ENCODE measurements at places on chromosomes 6 and 20. TPM values are rescaled to one million over a fixed set of nuclear protein-coding genes. Genes with fewer than 3 reads are reported as not detected.

The MROH8 gene
- not detected for total RNA-seq

The NRN1 gene
- total RNA-seq: 44.1 TPM

The MANEA gene
- total RNA-seq: 9.8 TPM

The OR2H2 gene
- total RNA-seq: not detected

The NR2E1 gene
- not detected for total RNA-seq

- no peak for DNase-seq
Measured at GRCh38 chr6:43376551-43376981, 7.1 kb upstream of the ZNF318 start.

GRCh38 chr20:49284818-49285217, 7.0 kb upstream of the ZNFX1 start:
- no peak for DNase-seq

DNA sequence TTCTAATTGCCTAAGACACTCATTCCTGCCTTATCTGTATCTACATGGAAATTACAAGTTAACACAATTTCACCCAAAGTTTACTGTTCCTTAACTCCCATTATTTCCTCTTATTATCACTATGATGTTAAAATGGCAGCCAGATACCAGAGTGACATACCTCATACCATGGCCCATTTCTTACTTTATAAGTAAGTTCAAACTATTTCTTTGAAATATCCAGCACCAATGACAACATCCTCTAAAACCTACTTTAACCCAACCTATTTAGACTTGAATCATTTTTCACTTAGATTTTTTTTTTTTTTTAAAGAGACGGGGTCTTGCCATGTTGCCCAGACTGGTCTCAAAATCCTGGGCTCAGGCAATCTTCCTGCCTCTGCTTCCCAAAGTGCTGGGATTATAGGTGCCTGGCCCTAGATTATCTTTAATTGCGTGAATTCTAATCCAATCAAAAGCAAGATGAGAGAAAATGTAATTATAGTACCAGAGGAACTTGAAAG, 10.0 kb downstream of the REV3L start:
- DNase-seq: no peak

DNA sequence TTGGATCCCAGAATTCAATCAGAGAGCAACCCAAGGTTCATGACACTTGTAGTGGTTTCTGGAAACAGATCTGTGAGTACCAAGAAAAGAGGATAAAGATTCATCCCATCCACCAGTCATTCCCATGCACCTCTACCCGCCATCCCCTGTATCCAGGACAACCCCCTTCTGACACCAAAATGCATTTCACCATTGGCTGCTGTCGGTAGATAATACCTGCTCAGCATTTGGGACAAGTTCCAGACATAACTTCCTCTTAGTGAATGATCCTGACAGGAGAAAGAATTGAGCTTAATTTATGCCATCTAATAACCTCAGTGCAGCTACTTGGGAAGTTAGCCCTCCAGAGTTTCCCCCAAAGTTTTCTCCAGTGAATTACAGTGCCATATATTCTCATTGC, 329.1 kb downstream of the ZFAND3 start:
- DNase-seq: no peak
